Renal cortex interstitium (tissue), 15 donors: ENCODE measurements at places on chromosomes 4 and X.

GRCh38 chrX:68574240-68574639 lies 73.2 kb upstream of the STARD8 start:
- DNase-seq = no peak

DNA sequence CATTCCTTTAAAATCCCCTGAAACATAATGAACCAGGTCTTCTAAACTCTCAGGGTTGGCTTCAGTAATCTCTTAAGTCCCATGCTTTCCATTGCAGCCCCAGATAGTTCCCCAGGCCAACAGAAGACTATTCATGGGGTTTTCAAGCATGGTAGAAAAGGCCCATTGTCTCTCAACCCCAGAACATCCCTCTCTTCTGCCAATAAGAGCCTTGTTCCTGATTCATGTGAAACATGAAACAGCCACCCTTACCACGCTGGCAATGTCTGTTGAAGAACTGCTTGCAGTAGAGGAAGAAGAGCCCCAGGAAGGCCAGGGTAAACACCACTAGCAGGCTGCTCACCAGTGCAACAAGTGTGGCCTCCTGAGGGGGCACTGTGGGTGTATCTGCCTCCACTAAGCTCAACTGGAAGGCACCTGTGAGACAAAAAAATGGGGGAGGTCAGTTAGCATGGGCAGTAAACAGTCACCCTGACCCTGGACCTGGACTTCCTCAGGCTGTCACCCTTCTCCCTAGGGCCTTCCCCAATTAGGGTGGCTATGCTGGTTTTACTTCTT lies 36.4 kb downstream of the EDA2R start:
- no peak for DNase-seq

GRCh38 chrX:120999413-120999812 lies 13.9 kb upstream of the CT47A1 start:
- no peak for DNase-seq

DNA sequence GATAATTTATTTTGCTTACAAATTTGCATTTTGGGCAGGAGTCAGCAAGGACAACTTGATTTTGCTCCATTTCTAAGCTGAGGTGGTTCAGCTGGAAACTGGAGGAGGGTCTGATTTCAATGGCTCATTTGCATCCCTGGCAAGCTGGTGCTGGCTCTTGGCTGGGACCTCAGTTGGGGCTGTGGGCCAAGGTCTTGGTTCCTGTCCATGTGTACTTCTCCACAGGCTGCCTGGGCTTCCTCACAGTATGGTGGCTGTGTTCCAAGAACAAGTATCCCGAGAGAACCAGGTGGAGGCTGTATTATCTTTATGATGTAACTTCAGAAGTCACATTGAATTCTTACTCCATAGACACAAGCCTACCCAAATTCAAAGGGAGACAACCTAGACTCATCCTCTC lies 77.0 kb upstream of the STX18 start:
- no peak for DNase-seq

GRCh38 chr4:186840222-186840701 lies 116.6 kb upstream of the FAT1 start:
- no peak for DNase-seq

- DNase-seq = no peak
These were observed 12.8 kb downstream of the ZFP42 start for GRCh38 chr4:188008377-188008776.

DNA sequence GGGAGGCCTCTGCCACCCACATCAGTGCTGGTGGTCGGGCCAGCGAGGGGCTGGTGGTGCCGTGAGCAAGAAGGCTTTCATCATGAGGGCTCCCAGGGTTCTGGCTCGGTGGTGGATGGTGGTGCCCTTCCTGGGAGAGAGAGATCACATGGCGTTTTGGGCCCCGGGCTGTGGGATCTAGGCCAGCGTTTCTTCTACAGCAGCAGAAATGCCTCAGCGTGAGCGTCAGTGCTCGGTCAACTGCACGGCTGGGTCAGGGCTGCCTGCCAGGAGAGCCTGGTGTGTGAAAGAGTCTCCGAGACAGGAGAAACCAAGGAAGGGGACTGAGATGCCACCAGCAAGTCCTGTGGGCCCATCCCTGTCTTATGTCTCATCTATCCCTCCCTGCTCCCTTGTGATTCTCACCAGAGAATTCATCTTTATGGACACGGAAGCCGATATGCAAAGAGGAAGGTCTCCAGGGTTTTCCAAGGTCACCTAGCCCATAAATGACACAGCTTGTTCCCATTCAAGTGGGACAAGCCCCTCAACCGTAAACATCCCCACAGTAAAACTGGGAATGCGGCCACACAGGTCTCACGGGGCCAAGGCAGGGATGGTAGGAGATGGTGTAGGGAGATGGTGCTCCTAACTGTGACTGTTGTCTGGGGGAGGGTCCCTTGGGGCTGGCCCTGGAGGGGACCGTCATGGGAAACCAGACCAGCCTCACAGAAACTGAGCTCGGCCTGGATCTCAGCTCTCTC lies 99.2 kb downstream of the SORCS2 start:
- no peak for DNase-seq

DNA sequence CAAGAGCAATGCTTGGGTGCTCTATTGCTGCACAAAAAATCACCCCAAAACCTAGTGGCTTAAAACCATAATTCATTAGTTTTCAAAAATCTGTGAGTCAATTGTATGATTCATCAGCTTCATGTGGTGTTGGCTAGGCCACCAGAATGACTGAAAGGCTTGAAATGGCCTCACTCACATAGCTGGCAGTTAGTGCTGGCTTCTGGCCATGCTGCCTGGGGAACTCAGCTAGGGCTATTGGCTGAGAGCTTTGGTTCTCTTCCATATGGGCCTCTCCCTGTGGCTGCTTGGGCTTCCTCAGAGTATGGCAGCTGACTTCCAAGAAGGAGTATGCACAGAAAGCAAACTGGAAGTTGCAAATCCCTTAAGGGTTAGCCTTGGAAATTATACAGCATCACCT lies 3.1 kb upstream of the MTMR1 start:
- DNase-seq = no peak

DNA sequence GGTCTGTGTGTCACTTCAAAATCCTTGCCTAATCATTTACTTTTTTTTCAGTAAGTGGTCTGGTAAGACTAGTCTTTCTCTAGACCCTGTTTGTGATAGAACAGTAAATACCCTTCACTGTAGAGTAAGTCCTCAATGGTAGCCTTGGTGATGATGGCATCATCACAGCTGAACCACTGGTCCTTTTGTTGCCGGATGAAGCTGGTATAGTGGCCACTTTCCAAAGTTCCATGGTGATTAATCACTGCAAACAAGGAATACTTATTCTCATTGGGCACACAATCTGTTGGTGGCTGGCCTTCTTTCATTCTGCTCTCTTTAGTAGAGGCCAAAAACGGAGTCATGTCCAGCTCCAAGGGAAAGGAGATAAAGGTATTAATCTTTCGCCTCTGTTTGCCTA lies 2.9 kb downstream of the USP51 start:
- DNase-seq = no peak

- no peak for DNase-seq
These were observed 66.4 kb upstream of the C4orf54 start for GRCh38 chr4:99724067-99724466.

DNA sequence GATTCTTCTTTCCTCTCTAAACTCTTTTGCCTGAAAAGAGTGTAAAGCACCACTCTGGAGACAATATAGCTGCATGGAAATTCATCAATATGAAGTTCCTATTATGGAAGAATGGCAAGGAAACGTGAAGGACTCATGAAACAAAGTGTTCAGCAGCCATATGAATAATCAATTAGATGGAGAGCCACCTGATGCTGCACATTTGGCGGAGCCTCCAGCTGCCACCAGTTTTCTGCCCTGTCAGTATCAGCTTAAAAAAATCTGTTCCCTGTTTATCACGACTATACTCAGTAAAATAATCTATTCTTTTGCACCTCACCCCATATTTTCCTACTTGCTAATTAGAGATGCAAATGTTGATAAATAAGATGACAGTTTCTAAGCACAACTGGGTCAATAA lies 276.0 kb downstream of the UNC5C start:
- no peak for DNase-seq

DNA sequence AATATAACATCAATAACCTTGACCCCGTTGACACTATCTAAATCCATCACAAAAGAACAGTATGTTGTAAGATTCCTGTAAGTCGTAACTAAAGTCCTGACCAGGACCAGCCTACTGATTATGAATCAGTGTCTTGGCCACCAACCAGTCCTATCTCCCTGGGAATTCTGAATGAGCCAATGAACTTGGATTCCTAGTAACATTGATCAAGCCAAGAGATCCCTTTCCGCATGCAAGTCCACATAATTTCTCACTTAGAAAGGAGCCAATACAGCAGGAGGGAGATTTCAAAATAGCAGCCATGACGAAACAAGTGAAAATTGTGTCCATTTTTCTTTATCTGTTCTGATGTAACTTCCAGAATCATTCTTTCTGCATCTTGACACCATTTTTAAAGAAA lies 9.5 kb downstream of the XPNPEP2 start:
- no peak for DNase-seq

DNA sequence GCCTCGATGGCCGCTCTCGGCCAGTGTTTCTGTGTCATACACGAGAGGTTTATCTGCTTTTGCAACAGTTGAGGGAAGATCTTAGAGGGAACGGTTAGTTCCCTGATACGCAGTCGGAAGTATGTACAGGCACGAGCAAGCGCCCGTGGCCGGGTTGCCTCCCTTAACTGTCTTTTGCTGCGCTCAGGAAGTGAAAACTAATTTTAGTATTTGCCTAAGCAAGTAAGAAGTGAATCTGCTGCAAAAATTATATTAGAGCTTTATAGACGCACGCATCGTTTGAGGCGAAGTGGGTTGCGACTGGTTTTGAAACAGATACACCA lies 695 bp downstream of the MTM1 start:
- no peak for DNase-seq

- DNase-seq = no peak
These were observed 119.5 kb downstream of the REELD1 start for GRCh38 chr4:146333895-146334262.

DNA sequence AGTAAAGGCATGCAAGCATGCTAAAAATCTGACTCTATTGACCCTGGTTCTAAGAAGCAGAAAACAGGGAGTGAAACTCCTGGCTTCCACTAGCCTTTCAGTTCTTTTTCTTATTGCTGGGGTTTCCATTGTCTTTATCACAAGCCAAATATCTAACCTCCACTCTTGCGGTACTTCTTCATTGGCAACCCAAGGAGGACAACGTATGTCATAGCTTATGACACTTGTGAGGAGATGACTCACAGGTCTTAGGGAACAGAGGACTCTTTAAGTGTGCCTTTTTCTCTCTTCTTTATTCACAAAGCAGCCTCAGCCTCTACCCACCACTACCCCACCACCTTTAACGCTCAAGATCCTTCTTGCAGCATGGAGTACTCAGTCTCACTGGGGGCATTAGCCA lies 124.2 kb downstream of the GUCY2F start:
- DNase-seq = no peak

DNA sequence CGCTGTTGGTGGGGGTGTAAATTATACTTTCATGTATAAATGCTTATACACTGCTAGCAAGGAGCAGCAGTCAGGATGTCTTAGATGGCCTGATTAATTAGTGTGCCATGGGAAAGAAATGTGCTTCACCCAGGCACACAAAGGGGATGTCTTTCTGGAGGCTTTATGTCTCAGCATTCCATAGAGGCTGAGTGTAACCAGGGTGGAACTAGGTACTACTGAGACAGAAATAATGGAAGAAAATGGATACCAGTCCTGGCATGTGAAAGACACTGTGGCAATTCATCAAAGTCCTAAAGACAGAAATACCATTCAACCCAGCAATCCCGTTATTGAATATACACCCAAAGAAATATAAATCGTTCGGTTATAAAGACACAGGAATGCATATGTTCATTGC lies 52.5 kb downstream of the PF4 start:
- no peak for DNase-seq

- DNase-seq = no peak
These were observed 1404.1 kb upstream of the IGFBP7 start for GRCh38 chr4:58514299-58514698.

- no peak for DNase-seq
These were observed 32.3 kb upstream of the AFAP1 start for GRCh38 chr4:7971881-7972500.

DNA sequence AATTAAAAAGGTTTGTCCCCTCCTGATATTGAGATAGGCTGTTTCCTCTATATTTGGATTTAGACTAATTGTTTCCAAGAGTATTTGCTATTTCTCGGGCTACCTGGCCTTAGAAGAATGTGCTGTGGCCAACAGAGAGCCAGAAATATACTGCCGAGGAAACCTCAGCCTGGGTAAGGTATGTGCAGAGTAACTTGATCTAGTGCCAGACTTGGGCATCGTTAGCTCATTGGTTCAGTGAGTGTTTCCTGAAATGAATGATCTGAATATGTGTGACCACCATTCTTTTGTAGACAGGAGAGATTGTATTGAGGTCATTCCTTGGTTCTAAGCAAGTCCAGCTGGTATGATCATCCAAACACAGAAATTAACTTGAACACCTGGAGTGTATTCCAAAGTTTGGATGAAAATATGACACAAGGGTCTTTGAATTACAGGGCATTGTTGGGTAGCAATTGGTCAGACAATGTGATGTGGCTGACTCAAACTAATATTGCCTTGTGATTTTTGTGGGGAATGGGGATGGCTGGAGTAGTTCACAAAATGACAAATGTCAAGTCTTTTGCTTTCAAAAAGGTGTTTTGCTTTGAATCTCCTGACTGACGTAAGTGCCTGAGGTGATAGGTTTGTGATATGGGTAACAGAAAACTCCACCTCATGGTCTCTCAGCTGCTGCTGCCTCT lies 100.2 kb upstream of the CXCL13 start:
- no peak for DNase-seq

DNA sequence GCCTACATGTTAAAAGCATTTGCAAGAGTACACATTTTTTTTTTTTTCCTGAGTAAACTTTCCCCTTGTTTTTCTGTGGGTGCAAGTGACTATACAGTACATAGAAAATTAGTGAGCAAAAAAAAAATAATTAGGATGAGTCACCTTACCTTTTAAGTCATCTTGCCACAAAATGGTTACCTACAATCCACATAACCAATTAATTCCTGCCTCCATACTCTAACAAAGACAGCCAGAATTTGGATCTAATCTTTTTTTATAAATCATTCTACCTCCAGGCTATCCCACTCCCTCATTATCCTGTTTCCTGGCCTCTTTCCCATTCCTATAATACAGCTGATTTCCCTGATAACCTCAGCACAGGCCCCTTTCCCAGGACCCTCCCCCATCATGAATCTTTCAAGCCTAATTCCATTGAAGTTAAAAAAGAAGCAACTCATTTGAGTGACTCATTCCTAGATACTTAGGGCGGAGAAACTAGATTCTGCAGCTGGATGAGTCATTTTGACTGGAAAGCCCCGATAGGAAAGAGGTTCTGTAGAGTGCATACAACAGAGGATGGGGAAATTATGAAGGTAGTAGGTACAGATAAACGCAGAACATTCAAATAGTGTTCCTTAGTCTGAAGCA lies 128.2 kb downstream of the C4orf51 start:
- no peak for DNase-seq

DNA sequence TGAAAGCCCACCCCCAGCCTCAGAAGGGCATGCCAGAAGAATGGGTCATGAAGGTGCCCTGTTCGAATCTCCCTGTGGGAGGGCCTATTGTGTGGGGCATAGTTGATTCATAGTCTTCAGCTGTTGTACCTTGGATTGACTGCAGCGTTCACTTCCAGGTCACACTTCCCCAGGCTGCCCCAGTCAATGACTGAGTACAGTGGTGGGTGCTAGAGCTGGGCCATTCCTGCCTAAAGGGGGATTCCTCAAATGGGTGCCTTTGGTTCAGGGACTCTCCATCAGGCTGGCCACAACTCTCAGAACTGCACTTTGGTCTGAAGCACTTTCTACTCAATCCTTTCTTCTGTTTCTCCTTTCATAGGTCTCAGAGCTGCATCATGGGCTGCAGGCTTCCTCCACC lies 35.0 kb upstream of the RASGEF1B start:
- DNase-seq = no peak
